ENCODE measurements at places on chromosomes 12 and 14.

DNA sequence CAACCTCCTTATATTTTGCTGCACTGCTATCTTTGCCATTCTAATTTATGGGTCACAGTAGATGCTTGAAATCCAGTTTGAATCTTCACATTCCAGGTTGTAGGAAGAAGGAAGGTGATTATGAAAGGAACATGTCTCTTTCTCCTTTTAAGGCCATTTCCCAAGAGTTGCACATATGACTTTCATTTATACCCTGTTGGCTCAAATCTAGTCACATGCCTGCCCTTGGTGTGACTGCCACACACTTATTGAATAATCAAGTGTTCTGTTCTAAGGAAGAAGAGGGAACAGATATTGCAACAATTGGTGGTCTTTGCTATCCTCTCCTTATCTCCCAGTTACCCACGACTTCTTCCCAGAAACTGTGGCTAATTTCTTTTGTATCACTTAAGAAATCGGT lies 404.3 kb downstream of the TMEM117 start:
- H3K27ac ChIP-seq = no peak overlapping the region
- no peaks in the 10 kb centered on the region for H3K4me1 ChIP-seq
- no peaks in the 10 kb centered on the region for H3K27me3 ChIP-seq
- H3K4me3 ChIP-seq = no peak overlapping the region
- no peak for DNase-seq

GRCh38 chr12:7352661-7353060 lies 48.8 kb downstream of the ACSM4 start:
- no peak for DNase-seq
- H3K27me3 ChIP-seq = peaks cover 4% of the 10 kb centered on the region
- H3K4me1 ChIP-seq = no peaks in the 10 kb centered on the region
- no peak overlapping the region for H3K27ac ChIP-seq
- no peaks in the 10 kb centered on the region for H3K36me3 ChIP-seq

DNA sequence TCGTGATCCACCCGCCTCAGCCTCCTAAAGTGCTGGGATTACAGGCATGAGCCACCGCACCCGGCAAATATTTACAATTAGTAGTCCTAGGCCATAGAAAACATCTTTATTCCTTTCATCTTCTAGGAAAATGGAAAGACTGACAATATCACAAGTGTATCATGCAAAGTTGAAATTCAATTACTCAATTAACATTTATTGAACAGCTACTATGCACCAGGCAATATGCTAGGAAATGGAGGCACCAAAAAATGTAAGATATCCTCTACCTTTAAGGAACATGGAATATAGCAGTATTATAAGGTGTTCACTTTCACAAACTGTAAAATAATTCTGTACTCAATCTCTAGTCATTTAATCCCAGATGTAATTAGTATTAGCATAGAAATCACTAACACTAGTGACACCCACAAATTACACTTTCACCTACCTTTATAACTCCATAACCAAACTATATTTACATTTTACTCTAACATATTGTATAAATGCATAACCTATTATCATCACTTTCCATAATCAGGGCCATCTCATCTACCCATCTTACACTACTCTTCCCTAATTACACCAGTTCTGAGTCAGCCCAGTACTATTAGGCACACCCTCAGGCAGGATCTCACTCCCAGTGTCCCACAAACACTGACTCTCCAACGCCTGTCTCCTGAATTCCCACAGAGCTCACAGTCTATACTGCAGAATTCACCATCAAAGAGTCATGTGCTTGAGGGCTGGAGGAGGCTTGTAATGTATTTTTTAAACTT lies 10.4 kb downstream of the CORO1C start:
- no peaks in the 10 kb centered on the region for H3K27me3 ChIP-seq
- no peak for DNase-seq
- peaks cover 82% of the 10 kb centered on the region for H3K4me1 ChIP-seq
- H3K4me3 ChIP-seq = no peak overlapping the region

GRCh38 chr12:116333402-116333801 lies 55.9 kb upstream of the MED13L start:
- H3K4me3 ChIP-seq = no peak overlapping the region
- H3K4me1 ChIP-seq = no peaks in the 10 kb centered on the region
- H3K27ac ChIP-seq = no peak overlapping the region
